ENCODE measurements at places on chromosomes 4 and X.

GRCh38 chr4:3475041-3475712 is 12.1 kb downstream of the DOK7 start:
- no peak for DNase-seq

GRCh38 chrX:48196745-48197201 is at the start of gene SSX5:
TSS of gene SSX5 (minus strand) at chrX:48196795. CDS start at chrX:48195358, 1,437 bp downstream.
- DNase-seq, result no peak

DNA sequence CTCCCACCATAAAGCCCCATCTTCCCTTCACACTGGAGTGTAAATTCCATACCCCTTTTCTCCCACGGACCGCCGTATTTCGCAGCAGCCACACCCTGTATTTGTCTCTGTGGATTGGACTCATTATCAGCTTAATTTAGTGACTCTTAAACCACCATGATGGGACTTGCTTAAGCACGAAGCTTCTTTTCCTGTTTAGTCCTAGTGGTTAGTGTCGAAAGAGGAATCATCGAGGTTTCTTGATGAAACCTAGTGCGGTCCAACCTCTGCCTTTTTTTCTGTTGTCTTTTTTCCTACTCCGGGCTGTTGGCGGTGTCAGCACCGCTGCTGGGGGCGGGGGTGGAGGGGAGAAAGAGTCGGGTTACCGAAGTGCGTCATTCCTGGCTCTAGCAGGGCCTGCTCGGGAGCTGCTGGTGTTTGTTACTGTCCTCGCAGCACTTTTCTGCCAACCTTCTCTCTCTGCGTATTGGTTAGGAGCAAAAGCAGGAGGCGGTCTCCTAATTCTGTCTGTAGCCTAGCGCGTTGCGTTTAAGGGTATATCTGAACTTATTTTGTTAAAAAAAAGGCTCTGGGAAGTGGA is 1.4 kb downstream of the STAG2 start:
- DNase-seq, result peak; percentile 90

- DNase-seq, result no peak
These were observed 84.2 kb downstream of the NFKB1 start for GRCh38 chr4:102585329-102585728.

- no peak for DNase-seq
These were observed 13.8 kb downstream of the ZNF674 start for GRCh38 chrX:46531442-46531841.

GRCh38 chr4:24024605-24025004 is 134.8 kb upstream of the PPARGC1A start:
- no peak for DNase-seq
